ENCODE measurements at places on chromosomes 3 and 15.

DNA sequence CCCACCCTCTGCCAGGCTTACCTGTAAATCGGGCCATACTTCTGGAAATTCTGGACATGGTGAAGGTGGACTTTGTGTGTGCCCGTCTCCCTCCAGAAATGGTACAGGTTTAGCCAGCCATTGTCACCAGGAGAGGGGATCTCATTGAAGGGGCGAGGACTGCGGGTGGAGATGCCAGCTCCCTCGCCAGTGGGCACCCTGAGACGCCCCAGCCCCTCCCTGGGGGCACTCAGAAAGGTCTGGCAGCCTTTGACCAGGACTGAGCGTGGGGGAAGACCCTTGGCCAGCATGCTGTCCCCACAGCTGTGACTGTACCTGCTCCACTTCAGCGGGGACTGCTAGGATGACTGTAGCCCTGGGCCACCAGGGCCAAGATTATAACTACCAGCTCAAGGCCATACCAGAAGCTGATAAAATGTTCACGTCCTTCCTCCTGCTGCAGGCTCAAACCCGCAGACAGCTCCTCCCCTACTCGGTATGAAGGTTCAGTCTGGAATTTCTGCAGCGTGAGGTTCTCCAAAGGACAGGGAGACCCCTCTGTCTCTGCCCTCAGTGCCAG, at the start of gene CYP11A1:
CYP11A1 (minus strand) TSS at position 351 of the 559 bp plus-strand sequence; CDS start at position 290, 61 bp downstream.
- DNase-seq = no peak
- H3K4me3 ChIP-seq = peak within 1 kb of the TSS; percentile 50
- peaks cover 3% of the 10 kb centered on the region for H3K4me1 ChIP-seq
- peaks cover 43% of the 10 kb centered on the region for H3K27me3 ChIP-seq
- H3K27ac ChIP-seq = no peak within 1 kb of the TSS

- peaks cover 32% of the 10 kb centered on the region for H3K36me3 ChIP-seq
- H3K27me3 ChIP-seq = no peaks in the 10 kb centered on the region
- peak within 1 kb of the TSS; percentile 95 for H3K27ac ChIP-seq
- H3K4me3 ChIP-seq = peak within 1 kb of the TSS; percentile 95
- DNase-seq = peak; percentile 77
Observed at GRCh38 chr15:76994971-76995945, at the start of gene PSTPIP1. Gene PSTPIP1, plus strand, starts transcription at chr15:76995126. Its CDS starts 448 bp downstream, at chr15:76995574.

DNA sequence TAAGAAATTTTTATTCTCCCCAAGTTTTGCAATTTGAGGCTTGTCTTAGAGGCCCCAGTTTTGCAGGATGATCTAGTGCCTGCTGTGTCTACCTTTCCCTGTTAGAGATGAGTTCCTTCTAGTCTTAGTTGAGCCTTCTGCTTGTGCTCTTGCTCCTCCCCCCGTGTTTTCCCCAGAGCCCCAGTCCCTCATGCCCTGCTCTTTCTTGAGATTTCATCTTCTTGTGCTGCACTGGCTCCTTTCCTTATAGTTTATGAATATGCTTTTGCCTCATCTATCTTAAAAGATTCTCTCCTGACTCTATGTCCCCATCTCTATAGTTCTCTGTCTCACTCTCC, 4.7 kb downstream of the GAP43 start:
- H3K36me3 ChIP-seq = no peaks in the 10 kb centered on the region
- H3K4me1 ChIP-seq = peaks cover 16% of the 10 kb centered on the region
- no peak overlapping the region for H3K27ac ChIP-seq
- H3K27me3 ChIP-seq = peaks cover 47% of the 10 kb centered on the region

DNA sequence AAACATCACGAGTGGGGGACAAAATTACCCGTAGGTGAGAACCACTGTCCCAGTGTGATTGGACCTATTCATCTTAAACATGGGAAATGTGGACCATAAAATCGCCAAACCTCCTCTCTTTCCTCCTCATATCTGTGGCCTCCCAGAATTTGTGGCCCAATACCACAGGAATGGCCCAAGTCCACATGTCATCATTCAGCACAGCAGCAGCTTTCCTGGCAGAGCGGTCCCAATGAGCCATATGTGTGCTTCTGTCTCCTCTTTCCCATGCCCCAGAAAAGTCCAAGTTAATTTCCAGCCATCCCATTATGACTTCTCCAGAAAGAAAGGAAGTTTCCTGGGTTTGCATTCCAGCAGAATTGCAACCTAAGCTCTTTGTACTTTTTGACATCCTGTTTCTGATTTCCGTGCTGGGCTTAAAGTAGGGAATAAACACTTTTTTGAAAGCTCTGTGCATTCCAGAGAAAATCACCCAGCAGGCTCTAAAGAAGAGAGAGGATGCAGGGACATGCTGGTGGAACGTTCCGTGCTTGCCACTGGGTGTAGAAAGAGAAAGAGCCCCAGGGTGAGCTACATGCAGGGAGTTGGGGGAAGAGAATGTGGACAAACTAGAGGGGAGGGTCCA, 259.4 kb upstream of the PROK2 start:
- no peaks in the 10 kb centered on the region for H3K36me3 ChIP-seq
- peaks cover under 1% of the 10 kb centered on the region for H3K27me3 ChIP-seq
- no peak overlapping the region for H3K27ac ChIP-seq
- H3K4me3 ChIP-seq = no peak overlapping the region

- peaks cover 26% of the 10 kb centered on the region for H3K4me1 ChIP-seq
- H3K36me3 ChIP-seq = peaks cover 12% of the 10 kb centered on the region
- H3K4me3 ChIP-seq = no peak overlapping the region
- no peak for DNase-seq
Observed at GRCh38 chr15:40329804-40330203, 6.3 kb downstream of the INAFM2 start.

GRCh38 chr3:4978966-4979427, 240 bp upstream of the BHLHE40 start:
- H3K36me3 ChIP-seq = peaks cover 50% of the 10 kb centered on the region
- peak; percentile 97 for DNase-seq
- H3K4me1 ChIP-seq = peaks cover 44% of the 10 kb centered on the region
- H3K27ac ChIP-seq = peak overlapping the region; percentile 99

- H3K4me1 ChIP-seq = no peaks in the 10 kb centered on the region
- H3K27ac ChIP-seq = no peak overlapping the region
- no peaks in the 10 kb centered on the region for H3K36me3 ChIP-seq
- DNase-seq = no peak
- H3K4me3 ChIP-seq = no peak overlapping the region
- H3K27me3 ChIP-seq = peaks cover 8% of the 10 kb centered on the region
Observed at GRCh38 chr3:127720985-127721935, 48.5 kb downstream of the ABTB1 start.

DNA sequence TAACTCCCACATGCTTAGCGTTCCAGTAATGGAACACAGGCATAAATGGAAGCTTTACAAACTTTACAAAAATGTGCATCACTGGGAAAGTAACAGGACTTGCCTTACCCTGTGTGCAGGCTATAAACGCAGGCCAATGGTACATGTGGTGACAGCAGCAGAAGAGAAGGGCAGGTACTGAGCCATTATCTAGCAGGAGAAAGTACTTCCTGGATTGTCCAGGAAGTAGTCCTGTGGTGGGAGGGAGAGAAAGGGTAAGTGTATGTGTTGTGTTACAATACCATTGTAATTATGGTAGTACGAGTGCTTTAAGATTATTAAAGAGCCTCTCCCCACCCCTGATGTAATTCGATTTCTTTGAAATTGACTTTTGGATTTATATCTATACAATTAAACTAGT, 5.3 kb downstream of the ATP1B3 start:
- no peak overlapping the region for H3K4me3 ChIP-seq
- H3K27me3 ChIP-seq = no peaks in the 10 kb centered on the region
- DNase-seq = no peak
- peaks cover 65% of the 10 kb centered on the region for H3K36me3 ChIP-seq
- H3K4me1 ChIP-seq = peaks cover 56% of the 10 kb centered on the region
- no peak overlapping the region for H3K27ac ChIP-seq

GRCh38 chr3:189292667-189293484, 121.1 kb downstream of the TPRG1 start:
- H3K27me3 ChIP-seq = no peaks in the 10 kb centered on the region
- H3K27ac ChIP-seq = no peak overlapping the region
- peaks cover 17% of the 10 kb centered on the region for H3K4me1 ChIP-seq
- no peak overlapping the region for H3K4me3 ChIP-seq
- no peak for DNase-seq
- H3K36me3 ChIP-seq = peaks cover 3% of the 10 kb centered on the region

- no peak overlapping the region for H3K27ac ChIP-seq
- no peaks in the 10 kb centered on the region for H3K36me3 ChIP-seq
- H3K27me3 ChIP-seq = no peaks in the 10 kb centered on the region
- no peak for DNase-seq
Observed at GRCh38 chr3:146814601-146815315, 209.6 kb upstream of the PLSCR5 start.

DNA sequence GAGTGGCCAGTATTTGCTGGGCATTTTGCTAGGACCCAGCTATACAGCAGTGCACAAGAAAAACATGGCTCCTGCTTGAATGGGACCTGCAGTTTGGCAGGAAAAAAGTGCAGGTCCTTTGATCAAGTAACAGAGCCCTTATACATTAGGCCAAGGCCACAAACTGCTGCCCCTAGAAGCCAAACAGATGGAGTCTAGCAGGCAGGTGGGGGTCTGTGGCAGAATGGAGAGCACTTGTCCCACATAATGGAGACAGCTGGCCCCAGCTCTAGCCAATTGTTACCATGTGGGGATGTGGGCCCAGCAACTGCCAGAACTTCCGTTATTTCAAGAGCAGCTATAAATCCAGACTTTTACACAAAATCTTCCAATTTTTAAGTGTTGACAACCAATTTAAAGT, 79.3 kb downstream of the SHQ1 start:
- no peak overlapping the region for H3K27ac ChIP-seq
- H3K27me3 ChIP-seq = no peaks in the 10 kb centered on the region
- no peak overlapping the region for H3K4me3 ChIP-seq
- H3K4me1 ChIP-seq = peaks cover 7% of the 10 kb centered on the region
- peaks cover 30% of the 10 kb centered on the region for H3K36me3 ChIP-seq

DNA sequence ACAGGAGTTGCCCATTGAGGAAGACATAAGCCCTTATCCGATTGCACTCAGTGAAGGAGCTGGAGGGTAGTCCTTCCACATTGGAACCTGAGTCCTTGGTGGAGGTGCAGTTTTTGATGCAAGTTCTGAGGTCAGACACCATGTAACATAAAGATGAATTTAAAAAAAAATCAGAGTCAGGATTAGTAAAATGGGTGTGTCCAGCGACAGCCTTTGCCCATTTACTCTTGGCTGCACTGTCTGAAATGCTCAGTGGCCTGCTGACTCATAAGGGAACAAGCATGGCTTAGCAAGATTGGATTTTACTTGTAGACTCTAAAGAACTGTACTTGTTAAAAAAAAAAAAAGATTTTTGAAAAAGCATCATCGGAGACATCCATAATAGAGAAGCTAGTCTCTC, 241.1 kb upstream of the TOPAZ1 start:
- no peaks in the 10 kb centered on the region for H3K36me3 ChIP-seq
- peaks cover 32% of the 10 kb centered on the region for H3K4me1 ChIP-seq
- peaks cover 93% of the 10 kb centered on the region for H3K27me3 ChIP-seq
- H3K27ac ChIP-seq = no peak overlapping the region
- no peak for DNase-seq
- H3K4me3 ChIP-seq = no peak overlapping the region

DNA sequence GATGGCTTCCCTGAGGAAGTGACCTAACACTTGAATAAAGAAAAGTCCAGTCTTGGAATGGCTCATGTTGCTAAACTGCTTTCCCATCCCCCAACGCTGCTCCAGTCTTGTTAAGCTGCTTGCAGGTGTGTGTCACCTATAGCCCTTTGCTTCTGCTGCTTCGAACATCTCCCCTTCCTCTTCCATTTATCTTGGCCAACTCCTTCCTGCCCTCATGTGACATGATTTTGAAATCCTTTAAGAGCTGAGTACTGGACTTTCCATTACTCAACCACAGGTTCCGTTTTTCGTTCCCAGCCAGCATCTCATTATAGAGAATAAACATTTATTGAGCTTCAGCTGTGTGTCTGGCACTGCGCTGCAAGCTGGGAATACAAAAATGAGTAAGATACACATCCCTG, 1.7 kb downstream of the ATG7 start:
- DNase-seq = no peak
- no peaks in the 10 kb centered on the region for H3K27me3 ChIP-seq
- H3K27ac ChIP-seq = no peak overlapping the region
- H3K36me3 ChIP-seq = peaks cover 46% of the 10 kb centered on the region

- H3K27ac ChIP-seq = peak overlapping the region; percentile 38
- H3K4me1 ChIP-seq = peaks cover 6% of the 10 kb centered on the region
- no peak for DNase-seq
- H3K27me3 ChIP-seq = no peaks in the 10 kb centered on the region
Observed at GRCh38 chr3:133857767-133858166, 37.9 kb downstream of the RAB6B start.

GRCh38 chr3:66344391-66344811, 123.6 kb downstream of the SLC25A26 start:
- H3K4me3 ChIP-seq = no peak overlapping the region
- peaks cover 2% of the 10 kb centered on the region for H3K4me1 ChIP-seq
- H3K27me3 ChIP-seq = no peaks in the 10 kb centered on the region
- H3K27ac ChIP-seq = no peak overlapping the region
- DNase-seq = no peak
- peaks cover 22% of the 10 kb centered on the region for H3K36me3 ChIP-seq

- H3K27ac ChIP-seq = no peak overlapping the region
- H3K27me3 ChIP-seq = peaks cover 4% of the 10 kb centered on the region
- no peak overlapping the region for H3K4me3 ChIP-seq
- DNase-seq = no peak
Observed at GRCh38 chr15:80691575-80691974, 3.5 kb upstream of the ABHD17C start.

GRCh38 chr3:136903899-136904298, 41.9 kb downstream of the NCK1 start:
- H3K4me1 ChIP-seq = peaks cover 52% of the 10 kb centered on the region
- no peak overlapping the region for H3K4me3 ChIP-seq
- DNase-seq = no peak
- no peaks in the 10 kb centered on the region for H3K27me3 ChIP-seq
- no peak overlapping the region for H3K27ac ChIP-seq
- peaks cover 77% of the 10 kb centered on the region for H3K36me3 ChIP-seq

- H3K27ac ChIP-seq = no peak overlapping the region
- no peak overlapping the region for H3K4me3 ChIP-seq
- H3K4me1 ChIP-seq = peaks cover 1% of the 10 kb centered on the region
Observed at GRCh38 chr15:89383365-89384175, 48.9 kb upstream of the POLG start.

DNA sequence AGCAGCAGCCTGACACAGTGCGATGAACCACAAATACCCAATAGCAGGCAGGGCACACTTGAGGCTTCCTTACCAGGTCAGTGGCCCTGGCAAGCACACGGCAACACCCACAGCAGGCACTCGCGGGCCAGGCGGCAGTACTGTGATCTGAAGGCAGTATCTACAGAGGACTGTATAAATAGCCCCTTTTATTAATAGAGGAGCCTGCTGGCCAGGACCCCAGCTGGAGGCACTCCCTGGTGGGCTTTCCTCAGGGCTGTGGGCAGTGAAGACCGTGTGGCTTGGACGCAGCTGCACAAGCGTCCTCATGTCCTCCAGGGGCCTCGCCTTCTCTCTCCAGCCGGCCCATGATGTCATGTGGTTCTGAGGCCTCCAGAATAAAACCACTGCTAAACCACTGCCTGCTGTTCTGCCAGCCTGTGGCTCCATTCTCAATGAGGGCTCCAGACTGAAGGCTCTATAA, 44.1 kb downstream of the LRIG1 start:
- H3K4me1 ChIP-seq = no peaks in the 10 kb centered on the region
- DNase-seq = no peak
- peaks cover 1% of the 10 kb centered on the region for H3K36me3 ChIP-seq
- no peak overlapping the region for H3K27ac ChIP-seq

- no peak overlapping the region for H3K27ac ChIP-seq
- H3K27me3 ChIP-seq = no peaks in the 10 kb centered on the region
- no peaks in the 10 kb centered on the region for H3K4me1 ChIP-seq
- no peak for DNase-seq
Observed at GRCh38 chr3:175176556-175176955, 317.4 kb downstream of the NAALADL2 start.

Measured in activated naive CD8-positive, alpha-beta T cell treated with anti-CD3 and anti-CD28 coated beads for 36 hours (primary cell).